ENCODE measurements at places on chromosomes 2 and 18. TPM values are rescaled to one million over a fixed set of nuclear protein-coding genes. Genes with fewer than 3 reads are reported as not detected.

The FOSL2 gene
- polyA plus RNA-seq = 21.2 TPM

The TMEM163 gene
- polyA plus RNA-seq = 1.8 TPM

The GULP1 gene
- 66.6 TPM for polyA plus RNA-seq

The LTBP1 gene
- polyA plus RNA-seq = 82.8 TPM

The ADAM17 gene
- 38.0 TPM for polyA plus RNA-seq

The GALNT3 gene
- polyA plus RNA-seq = 20.7 TPM

The MAP3K19 gene
- 0.42 TPM for polyA plus RNA-seq

The GPBAR1 gene
- polyA plus RNA-seq = 1.2 TPM

DNA sequence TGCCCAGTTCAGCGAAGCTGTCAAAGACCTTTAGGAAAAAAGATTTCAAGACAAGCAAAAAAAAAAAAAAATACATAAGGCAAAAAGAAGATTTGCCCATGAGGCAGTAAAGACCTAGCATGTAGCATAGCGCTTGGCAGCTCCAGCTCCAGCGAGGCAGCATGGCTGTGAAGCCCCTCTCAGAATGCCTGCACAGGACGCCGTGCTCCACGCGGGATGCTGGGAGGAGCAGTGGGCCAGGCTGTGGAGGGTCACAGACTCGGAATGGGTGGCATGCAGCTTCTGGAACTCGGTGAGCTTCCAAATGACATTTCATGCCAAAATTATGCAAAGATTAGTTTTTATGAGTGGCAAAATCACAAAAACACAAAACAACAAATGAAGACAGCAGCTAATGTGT lies 267.3 kb downstream of the ZNF516 start:
- no peak for DNase-seq

- no peak for DNase-seq
These were observed 89.2 kb downstream of the SOCS6 start for GRCh38 chr18:70377857-70378701.

- DNase-seq = no peak
These were observed 29.9 kb upstream of the L3MBTL4 start for GRCh38 chr18:6444466-6445228.

DNA sequence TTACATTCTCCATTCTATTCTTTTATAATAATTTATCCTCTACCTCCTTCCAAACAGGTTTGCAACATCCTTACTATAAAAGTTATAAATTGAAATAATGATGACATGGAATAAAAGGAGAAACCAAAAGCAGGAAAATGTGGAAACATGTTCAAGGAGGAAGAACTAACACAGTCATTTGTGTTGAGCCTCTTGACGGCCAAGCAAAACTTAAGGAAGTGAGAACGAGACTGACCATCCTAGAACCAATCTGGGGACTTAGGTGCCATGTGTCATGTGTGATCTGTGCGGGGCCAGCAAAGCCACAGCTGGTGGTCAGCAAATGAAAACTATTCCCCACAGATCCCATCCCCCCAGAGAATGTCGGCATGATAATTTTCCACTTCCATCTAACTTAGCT lies 25.6 kb upstream of the FAM124B start:
- DNase-seq = no peak

GRCh38 chr2:237648016-237648381 lies 20.6 kb downstream of the LRRFIP1 start:
- no peak for DNase-seq

DNA sequence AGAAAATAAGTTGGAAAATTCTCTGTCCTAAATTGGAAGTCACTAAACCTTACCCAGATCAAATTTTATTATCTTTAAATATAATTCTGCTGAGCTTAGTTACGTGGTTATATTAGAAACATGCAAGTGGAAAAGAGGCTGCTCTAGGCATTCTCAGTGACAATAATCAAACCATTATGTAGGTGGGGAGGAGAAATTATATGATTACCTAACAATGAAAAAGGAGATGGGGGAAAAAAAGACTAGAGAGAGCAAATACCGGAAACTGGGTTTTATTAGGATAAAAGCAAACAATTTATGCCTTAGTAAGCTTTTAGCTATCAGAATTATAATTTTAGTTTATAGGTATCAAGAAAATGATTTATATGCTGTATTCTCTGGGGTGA lies 53.2 kb downstream of the PHLPP1 start:
- no peak for DNase-seq

DNA sequence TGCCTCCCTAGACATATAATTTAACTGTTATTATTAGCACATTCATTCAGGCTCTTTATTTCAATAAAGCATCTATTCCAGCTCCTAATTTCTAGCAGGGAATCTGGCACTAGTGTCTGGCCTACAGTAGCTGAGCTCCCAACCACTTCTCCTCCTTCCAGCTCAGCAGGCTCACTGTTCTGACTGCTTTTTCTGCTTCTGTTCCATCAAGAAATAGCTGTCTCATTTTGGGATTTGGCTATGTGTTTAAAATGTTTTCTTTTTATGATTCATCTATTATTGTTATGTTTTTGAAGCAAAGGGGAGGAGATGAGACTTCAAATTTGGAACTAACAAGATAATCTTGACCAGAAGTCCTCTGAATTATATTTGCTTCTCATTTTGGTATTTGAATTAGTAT lies 172.7 kb upstream of the SMAD7 start:
- DNase-seq = no peak

DNA sequence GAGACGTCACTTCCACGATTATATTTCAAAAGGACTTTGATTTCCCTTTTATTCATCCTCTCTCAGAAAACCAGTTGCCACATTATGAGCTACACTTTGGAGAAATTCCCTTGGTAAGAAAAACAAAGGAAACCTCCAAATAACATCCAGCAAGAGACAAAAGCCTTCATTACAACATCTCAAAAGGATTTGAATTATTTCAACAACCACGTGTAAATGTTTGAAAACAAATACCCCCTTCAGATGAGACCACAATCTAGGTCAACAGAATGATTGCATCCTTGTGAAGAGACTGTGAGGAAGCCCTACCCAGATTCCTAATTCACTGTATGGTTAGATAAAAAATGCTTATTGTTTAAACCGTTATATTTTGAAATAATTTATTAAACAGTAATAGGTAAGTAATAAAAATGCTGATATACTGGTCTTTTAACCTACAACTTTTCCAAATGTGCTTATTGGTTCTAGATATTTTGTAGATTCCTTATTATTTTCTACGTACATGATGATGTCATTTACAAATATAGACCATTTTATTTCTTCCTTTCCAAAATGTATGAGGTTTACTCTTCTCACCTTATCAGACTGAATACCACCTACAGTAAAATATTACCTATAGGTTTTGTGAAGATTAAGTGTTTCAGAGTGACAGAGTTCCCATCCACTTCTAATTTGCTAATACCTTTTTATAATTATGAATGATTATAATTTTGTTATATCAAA lies 922.7 kb upstream of the CHAC2 start:
- DNase-seq = no peak

GRCh38 chr2:126909366-126909765 lies 10.7 kb downstream of the TEX51 start:
- no peak for DNase-seq

DNA sequence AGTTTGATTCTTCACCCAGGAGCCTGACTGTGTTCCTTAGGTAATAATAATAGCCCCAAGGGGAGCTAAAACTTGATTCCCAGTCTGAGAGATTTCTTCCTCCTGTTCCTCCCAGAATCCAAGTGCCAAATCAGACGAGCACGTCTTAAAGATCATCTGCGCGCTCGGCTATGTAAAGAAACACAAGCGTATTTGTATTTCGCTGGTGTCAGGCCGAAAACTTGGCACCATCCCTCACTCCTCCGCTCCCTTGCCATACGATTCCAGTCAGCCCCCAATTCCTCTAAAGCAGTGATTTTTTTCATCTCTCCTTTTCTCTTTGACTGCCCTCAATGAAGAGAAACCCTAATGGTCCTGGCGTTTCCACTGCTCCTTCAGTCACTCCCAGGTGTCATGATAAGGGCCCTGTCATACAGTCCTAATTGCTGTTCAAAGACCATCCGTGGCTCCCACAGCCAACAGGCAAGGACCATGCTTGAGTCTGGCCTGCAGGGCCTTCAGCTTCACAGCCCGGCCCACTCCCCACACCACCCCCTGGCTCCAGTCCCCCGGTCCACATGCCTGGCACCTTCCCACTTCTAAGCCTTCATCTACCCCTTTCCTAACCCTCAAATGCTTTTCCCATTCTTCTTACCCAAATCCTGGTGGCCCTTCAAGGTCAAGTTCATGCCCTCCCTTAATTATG lies 130.8 kb upstream of the ID2 start:
- DNase-seq = no peak
